ENCODE measurements at places on chromosomes 7 and 10.

DNA sequence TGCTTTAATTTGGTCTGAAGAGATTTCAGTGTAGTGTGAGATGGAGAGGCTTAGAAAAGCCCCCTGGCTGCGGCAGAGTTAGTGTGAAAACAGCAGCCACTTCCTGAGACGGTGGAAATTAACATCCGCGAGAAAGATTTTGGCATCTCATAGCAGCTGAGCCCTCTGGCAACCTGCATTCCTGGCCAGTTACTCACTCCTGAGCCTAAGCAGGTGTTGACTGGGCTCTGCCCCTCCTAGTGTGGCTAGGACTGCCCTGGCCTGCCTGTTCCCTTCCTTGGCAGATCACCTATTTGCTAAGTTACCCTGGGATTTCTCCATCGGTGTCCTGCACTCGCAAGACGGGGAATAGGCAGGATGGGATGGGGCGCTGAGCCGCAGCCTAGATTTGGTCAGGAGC, 57.6 kb upstream of the LMTK2 start:
- no peak for DNase-seq

DNA sequence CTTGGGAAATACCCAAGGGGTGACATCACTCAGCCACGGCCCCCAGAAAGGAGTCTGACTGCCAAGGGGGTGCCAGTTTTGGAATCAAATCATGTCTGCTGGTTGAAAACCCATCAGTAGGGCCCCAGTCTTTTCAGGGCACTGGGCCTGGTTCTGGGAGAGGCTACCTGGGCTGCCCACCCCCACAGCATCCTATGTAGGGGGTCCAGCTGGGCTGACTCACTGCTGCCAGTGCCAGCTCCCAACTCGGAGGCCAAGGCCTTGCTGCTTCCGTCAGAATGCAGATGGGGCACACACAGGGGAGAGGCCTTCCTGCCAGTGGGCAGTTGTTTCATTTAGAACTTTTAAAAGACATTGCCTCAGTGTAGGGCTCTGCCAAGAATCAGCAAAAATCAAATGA, 39.5 kb upstream of the DMBT1 start:
- no peak for DNase-seq

DNA sequence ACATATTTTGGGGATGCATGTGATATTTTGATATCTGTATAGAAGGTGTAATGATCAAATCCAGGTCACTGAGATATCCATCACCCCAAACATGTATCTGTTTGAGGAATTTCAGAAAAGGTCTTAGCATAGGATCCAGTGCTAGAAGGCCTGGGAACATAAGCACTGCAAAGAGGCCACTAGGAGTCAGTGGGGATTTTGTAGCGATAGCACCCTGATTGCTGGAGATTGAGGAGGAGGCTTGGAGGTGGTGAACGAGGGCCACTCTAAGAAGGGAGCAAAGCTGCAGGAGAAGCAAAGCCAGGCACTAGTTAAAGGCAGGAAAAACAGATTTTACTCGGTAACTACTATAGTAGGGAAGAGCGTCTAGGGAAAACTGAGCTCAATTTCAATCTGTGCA, 324.0 kb downstream of the LHFPL3 start:
- DNase-seq = no peak

GRCh38 chr7:5636914-5637313, 144.5 kb downstream of the RNF216 start:
- DNase-seq = no peak

DNA sequence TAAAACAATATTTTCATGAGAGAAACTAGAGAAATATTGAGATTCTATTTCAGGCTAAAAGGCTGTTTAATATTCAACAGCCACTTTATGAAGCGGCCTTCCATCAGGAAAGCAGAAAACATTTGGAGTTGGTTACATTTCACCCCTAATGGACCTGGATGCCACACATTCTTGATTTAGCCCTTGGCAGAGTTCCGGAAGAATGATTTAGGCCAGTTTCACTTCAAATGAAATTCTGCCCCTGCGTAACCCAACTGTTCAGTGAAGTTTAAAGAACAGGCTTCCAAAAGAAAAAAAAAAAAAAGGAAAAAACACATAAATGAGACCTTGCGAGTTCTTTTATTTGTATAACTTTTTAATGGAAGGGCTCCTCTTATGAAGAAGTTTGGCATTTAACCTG, 239.2 kb upstream of the AKR1E2 start:
- no peak for DNase-seq

DNA sequence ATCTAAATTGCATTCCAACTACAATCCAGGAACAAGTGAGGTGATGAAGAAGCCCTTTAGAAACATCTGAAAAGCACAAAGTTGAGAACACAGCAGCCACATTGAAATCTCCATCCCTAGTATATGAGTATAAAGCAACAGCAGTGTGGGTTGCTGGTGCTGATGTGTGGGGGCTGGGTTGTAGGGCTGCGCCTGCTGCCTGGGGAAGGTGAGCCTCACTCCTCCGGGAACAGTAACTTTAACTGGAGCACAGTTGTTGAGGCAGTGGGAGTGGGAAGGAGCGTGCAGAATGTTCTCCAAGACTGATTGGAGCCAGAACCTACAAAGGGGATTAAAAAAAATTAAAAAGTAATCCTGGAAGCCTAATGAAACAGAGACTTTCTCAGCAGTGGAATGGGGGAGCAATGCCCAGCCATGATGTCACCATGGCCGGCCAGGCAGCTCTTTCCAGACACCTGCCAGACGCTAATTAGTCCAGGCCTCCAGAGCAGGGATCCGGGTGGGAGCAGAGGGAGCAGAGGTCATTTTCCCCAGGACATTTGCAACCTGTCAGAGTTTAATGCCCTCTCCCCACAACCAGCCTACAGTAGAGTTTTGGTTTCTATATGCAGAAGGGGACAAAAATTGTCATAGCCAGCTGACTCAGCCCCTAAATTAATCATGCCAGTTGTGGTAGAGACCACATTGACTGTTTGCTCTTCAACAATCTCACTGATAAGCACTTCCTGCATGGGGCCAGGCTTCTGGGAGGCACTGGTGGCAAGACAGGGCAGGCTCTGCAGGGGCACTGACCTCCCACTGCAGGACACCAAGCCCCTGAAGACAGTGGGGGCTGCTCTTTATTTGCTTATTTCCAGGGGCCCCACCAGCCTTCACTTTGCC, 133.0 kb upstream of the ZNF32 start:
- peak; percentile 78 for DNase-seq

- DNase-seq = no peak
These were observed 47.2 kb downstream of the PDE1C start for GRCh38 chr7:32022966-32023365.

GRCh38 chr10:65396997-65397396, 1528.8 kb upstream of the LRRTM3 start:
- no peak for DNase-seq

DNA sequence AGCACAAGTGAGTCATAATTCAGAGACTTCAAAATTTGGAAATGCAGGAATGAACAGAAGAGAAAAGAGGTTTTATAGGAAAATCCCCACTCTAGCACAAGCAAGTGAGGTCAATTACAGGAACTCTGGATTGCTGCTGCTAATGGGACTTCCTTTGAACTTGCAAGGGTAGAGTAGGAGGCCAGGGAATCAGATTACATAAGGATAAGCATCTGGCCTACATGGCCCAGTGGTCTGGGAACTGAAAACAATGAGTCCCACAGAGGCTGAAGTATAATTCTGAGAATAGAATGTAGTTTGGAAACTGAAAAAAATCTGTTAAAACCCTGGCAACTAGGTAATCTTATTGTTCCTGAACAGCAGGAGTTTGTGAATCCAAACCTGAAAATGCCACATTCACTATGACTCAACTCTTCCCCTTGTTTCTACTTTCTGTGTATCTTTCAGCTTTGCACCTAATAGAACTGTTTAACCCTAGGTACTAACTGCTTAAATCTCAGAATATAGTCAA, 66.5 kb downstream of the CTNNA3 start:
- no peak for DNase-seq

GRCh38 chr7:121304102-121304658, 24.6 kb upstream of the WNT16 start:
- DNase-seq = no peak

GRCh38 chr10:114869520-114869892, 47.9 kb downstream of the FHIP2A start:
- no peak for DNase-seq

DNA sequence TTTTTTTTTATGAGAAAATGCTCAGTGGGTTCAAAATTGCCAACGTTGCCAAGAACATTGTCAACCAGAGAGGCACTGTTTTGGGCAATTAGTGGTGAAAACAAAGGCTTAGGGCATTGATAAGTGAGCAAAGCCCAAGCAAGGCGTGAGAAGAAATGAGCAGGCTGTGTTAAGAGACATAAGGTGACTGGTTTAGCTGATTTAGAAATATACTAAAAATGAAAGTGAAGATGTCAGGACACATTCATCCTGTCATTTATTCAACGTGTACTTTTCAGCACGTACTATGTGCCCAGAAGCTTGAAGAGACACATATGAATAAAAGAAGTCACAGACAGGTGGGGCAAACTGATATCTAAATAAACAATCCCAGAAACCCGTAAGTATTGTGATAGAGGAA, 31.8 kb downstream of the AOAH start:
- DNase-seq = peak; percentile 78

DNA sequence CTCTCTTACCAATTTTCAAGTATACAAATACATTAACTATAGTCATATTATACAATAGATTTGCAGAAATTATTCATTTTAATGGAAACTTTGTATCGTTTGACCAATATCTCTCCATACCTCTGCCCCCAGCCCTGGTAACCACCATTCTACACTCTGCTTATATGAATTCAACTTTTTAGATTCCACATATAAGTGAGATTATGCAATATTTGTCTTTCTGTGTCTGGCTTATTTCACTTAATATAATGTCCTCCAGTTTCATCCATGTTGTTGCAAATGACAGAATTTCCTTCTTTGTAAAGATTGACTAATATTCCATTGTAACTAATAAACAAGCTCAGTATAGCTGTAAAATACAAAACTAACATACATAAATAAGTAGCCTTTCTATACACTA, 55.4 kb downstream of the A1CF start:
- no peak for DNase-seq

DNA sequence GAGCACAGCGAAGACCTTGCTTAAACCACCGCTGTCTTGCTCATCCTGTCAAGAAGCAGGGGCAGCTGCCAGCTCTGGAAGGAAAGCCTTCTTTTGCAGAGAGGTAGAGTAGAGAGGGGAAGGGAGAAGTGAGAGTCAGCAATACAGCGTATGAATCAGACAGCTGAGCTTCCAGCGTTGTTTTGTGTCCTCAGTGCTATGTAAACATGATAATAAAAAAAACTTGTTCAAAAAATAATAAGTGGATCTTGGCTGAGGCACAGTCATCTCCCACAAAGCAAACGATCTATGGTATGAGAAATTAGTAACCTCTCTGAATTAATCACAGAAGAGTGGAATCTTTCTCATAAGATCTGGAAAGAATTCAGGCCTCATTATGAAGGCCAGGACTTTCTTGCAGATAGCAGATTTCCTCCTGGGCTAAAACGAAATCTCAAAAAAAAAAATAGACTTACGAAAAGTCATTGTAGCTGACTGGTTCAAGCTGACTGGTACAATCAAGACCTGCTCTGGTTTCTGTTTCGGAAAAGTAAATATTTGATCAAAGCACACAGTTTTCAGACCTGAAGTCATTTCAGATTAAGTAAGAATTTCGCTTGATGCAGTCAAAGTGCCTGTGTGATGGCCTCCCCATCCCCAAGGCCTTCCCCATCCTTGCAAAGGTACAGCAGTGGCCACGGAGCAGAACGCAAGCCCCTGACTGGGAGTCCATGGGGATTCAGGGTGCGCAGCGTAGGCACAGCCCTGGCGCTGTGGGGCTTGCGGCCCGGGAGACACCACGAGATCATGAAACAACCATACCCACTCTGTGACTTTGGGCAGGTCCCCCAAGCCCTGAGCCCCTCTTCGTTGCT, 29.4 kb downstream of the CHST15 start:
- peak; percentile 25 for DNase-seq

GRCh38 chr10:61486738-61487396, 33.7 kb upstream of the TMEM26 start:
- no peak for DNase-seq

DNA sequence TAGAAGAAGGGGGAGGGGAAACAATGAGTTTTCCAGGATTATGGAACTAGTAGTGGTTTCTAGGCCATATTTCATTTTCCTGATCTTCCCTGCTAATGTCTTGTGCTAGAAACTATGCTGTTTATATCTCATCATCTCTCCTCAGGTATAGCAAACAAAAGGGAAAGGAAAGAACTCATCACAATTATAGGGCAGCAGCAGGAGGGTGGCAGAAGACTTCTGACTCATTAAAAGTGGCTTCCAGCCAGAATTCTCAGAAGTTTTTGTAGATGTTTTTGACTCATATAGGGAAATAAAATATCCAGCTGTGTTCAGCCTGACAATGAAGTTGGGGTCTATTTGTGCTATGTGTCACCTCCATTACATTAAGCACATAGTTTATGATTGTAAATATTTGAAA, 6.5 kb downstream of the AHR start:
- DNase-seq = peak; percentile 82

- DNase-seq = no peak
These were observed 5.7 kb downstream of the DLX5 start for GRCh38 chr7:97018791-97019531.

DNA sequence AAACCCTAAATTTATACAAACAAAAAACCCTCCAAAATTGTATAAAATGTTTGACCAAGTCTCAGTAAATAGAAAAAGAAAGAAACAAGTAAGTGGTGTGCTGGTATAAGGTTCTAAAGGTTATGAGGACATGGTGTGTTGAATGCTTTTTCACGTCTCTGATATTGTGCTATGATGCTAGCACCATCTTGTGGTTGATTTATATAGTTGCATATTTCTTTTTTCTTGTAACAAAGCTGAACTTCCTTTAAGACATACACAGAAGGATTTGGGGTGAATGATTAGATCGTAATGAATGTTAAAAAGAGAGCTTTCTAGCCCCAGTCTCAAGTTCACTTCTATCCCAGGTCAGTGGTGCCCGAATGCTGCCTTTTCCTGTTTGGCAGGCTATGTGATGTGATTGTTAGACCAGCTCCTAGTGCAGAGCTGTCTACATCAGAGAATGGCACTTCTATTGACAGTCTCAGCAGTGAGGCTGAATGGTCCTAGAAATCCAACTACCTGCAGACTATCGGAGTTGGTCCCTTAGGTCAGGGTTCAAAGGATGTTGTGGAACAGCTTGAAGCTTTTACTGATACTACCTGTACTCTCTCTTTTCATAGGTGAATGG, 25.0 kb downstream of the VTI1A start:
- DNase-seq = peak; percentile 53

GRCh38 chr7:75762350-75762917, 9.6 kb downstream of the CCL26 start:
- DNase-seq = peak; percentile 43

DNA sequence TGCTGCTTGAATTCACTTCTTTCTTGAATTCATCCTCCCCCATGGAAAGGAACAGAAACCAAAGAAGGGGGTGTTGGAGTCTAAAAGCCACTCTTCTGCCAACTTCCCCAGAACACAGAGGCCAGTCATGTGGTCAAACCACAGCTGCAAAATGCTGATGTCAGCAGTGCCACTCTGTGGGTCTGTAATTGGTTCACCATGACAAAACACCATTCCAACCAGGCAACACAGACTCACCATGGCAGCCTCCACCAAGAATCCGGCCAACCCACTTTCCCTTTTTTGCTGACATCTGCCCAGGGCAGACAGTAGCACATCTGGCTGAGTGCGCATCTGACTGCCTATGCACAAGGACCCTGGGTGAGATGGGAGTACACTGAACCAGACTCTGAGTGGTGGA, 16.8 kb downstream of the OSBPL3 start:
- DNase-seq = peak; percentile 48

- no peak for DNase-seq
These were observed 72.1 kb upstream of the TRIM24 start for GRCh38 chr7:138387755-138388475.

All from activated CD4-positive, alpha-beta T cell treated with anti-CD3 and anti-CD28 coated beads, Interleukin-2, amount 50 U/mL, for 16 hours (primary cell).